ENCODE measurements at places on chromosomes 13 and 19.

DNA sequence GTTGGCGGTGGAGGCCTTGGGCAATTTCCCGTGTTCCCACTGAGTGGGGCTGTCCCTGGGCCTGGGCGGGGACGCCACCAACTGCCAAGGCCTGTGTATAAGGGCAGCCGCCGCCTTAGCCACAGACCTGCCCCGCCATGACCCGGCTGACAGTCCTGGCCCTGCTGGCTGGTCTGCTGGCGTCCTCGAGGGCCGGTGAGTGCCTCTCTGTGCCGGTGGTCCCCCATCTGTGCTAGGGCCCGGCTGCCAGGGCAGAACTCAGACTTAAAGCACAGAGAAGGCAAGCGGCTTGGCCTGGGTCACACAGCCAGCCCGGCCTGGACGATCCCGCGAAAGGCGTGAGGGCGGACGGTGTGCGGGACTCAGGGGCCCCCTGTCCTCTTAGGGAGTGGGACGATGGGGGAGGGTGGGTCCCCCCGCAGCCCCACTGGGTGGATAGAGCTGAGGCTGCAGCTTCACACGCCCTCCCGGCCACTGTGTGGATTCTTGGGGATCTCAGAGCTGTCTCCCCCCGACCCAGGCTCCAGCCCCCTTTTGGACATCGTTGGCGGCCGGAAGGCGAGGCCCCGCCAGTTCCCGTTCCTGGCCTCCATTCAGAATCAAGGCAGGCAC, at the start of gene AZU1:
Gene AZU1, plus strand, starts transcription at position 128 of the 612 bp plus-strand sequence. Its CDS starts 10 bp downstream, at position 138.
- DNase-seq, result no peak

DNA sequence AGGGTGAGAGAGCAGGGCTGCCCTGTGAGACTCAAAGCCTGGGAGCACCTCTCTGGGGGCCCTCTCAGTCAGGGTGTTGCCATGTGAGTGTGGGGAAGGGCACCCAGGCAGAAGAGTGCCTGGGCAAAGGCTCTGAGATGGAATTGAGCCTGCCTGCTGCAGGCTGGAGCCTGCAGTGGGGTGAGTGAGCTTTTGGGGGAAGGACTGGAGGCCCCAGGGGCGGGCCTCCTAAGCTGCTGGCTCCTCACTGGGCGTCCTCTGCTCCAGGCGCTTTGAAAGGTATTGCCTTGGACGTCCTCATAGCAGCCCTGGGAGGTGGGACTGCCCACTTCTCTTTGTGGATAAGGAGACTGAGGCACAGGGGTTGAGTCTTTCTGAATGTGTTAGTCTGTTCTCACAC, 60.3 kb downstream of the ARHGEF7 start:
- no peak for DNase-seq

- no peak for DNase-seq
These were observed 7.0 kb downstream of the SBNO2 start for GRCh38 chr19:1166872-1167573.

DNA sequence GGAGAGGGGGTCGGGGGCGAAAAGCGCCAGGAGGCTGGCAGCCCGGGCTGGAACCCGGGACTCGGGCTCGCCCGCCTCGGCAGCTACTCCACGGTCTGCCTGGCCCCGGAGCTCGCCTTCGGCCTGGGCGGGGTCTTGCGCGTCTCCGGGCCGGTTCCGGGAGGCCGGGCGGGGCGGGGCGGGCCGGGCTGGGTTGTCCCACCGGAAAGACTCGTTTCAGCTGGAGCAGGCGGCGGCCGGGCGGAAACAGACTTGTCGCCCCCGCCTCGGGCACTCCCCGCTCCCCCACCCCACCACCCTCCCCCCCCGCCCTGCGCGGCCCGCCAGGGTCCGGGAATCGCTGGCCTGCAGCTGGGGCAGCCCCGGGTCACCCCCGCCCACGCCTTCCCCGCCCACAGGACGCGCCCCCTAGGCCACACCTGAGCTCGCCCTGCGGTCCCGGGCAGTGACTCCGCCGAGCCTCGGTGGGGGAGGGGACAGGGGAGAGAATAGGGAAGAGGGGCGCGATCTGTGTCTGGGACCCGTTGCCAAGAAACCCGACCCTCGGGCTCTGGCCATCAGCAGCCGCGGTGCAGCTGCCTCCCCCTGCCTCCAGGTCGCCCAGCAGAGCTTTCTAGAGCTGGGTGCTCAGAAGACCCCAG, 109.4 kb downstream of the KCTD15 start:
- no peak for DNase-seq

DNA sequence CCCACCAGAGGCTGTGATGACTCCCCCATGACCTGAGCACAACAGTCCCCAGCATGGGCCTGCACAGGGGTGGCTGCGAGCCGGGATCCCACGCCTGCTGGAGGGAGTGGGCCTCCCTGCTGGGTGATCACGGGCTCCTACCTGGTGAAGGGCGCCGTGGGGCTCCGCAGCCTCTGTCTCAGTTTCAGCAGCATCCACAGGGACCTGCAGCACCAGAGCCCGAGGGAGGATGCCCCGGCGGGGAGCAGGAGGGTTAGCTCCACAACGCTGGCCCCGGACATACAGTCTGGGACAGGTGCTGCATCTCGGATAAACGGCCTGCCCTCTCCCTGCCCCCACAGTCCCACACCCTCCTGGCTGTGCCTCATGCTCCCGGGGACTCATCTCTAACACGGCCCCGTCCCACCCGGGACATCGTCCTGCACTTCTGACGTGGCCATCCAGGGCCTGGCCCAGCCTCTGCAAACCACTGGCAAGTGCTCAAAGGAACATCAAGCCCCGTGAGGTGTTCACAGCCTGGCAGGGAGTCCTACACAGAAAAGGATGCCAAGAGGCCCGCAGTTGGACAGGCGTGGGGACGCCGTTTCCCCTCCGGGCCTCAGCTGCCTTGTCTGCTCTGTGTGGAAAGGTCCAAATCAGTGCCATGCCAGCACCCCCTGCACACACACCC, 10.5 kb downstream of the PEX11G start:
- no peak for DNase-seq

- no peak for DNase-seq
These were observed 6.9 kb downstream of the THSD1 start for GRCh38 chr13:52399046-52399445.

- DNase-seq, result no peak
These were observed 14.5 kb upstream of the SIGLEC14 start for GRCh38 chr19:51660975-51661600.

DNA sequence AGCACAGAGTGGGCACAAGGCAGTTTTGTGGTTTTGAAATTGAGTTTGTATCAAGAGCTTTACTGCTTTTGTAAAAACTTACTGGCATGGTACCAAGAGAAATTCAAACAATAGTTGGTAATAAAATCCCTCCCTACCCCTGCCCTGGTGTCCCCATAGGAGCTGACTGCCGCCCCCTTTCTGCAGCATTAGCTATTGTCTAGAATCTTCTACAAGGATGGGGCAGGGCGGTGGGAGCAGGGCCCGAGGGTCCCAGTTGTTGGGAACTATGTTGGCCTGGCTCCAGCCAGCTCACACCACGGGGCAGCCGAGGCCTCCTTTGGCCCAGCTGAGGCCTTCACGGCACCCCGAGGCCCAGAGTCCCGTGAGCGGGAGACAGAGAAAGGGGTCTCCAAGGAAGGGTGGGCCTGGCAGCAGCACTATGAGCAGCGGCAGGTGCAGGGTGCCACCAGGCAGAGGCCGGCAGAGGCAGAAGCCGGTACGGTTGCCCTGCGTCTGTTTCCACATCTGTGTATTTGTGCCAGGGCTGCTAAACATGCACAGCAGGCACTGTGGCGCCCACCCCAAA, 57.9 kb downstream of the KDM4B start:
- DNase-seq, result no peak

GRCh38 chr13:106276876-106277275, 258.6 kb downstream of the EFNB2 start:
- DNase-seq, result no peak

GRCh38 chr13:50995854-50996253, 86.3 kb downstream of the RNASEH2B start:
- no peak for DNase-seq

DNA sequence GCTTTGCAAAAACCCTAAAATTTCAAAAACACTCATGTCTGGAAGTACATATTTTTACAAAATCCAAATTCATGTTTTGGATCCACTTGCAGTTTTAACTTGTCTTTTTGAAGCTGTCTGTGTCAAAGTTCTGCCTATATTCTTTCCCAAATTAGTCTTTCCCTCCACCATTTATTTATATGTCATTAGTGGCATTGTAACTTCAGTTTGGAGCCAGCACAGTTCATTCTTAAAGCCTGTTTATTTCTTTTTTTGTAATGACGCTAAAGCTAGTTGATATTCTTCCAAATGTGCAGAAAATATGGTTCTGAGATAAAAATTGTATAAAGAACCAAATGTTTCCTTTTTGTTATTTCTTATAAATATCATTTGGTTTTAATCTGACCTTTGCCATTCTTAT, 2039.3 kb downstream of the OLFM4 start:
- no peak for DNase-seq

- DNase-seq, result no peak
These were observed 34.3 kb downstream of the NAA16 start for GRCh38 chr13:41345165-41345913.

DNA sequence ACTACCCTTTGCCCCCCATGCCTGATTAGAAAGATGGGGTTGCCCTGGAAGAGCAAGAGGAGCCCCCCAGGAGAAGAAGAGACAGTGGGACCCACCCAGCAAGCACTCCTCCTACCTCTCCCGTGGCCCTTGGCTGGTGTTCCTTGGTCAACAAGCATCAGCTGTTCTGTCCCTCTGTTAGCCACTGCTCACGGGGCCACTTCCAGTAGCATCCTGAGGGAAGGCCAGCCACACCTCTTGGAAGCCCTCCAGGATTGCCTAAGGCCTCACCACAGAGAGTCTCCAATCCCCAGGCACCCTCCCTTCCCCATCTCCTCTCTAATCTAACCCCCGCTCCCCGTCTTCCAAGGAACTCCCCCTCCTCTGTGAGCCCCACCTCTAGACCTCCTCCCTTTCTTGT, 15.1 kb upstream of the DPP9 start:
- DNase-seq, result no peak

DNA sequence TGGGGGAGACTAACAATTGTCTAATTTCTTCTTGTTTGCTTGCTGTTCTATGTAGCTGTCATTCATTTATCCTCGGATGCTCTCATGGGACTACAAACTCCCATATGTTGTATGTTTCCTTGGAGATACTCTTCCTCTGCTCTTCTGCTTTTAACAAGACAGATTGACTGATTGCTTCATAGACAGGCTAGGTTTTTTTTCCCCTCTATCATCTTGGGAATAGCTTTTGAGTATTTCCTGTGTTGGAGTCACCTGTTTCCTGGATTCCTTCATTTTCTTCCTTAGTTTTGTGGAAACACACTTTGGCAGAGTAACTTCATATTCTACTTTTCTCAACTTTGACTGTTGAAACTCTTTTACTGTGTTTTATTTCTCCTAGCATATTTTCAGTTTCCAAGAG, 27.6 kb downstream of the EDNRB start:
- DNase-seq, result no peak

DNA sequence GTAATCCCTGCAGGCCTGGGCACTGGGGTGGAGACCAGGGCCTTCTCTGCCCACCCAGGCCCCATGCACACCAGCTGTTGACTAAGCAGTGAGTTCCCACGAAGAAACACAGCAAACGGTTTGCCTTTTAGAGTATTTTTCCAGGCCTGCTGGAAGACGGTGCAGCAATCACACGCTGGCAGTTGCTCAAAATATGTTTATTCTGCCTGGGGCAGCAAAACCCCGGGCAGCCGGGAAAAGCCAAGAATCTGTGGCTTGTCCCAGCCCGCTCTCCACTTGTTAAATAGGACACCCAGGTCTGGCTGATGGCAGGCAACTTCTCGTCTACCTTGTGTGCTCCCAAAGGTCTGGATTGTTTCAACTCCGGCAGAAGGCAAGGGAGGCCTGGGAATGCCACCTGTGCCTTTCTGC, 40.8 kb downstream of the GGACT start:
- DNase-seq, result no peak

DNA sequence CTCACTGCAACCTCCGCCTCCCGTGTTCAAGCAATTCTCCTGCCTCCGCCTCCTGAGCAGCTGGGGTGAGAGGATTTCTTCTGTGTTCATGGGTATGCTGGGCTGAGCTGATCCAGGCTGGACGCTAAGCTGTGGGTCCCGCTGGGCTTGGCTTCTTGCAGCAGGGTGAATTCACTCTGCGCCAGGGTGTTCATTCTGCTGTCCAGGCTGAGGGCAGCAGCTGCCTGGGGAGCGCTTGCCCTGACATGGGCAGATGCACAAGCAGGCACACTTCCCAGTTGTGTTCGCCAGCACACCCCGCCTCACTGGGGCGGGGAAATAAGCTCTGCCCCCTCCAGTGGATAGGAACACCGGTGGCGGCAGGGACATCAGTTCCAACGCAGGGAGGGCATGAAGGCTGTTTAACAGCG, 7.3 kb upstream of the INAFM1 start:
- no peak for DNase-seq

DNA sequence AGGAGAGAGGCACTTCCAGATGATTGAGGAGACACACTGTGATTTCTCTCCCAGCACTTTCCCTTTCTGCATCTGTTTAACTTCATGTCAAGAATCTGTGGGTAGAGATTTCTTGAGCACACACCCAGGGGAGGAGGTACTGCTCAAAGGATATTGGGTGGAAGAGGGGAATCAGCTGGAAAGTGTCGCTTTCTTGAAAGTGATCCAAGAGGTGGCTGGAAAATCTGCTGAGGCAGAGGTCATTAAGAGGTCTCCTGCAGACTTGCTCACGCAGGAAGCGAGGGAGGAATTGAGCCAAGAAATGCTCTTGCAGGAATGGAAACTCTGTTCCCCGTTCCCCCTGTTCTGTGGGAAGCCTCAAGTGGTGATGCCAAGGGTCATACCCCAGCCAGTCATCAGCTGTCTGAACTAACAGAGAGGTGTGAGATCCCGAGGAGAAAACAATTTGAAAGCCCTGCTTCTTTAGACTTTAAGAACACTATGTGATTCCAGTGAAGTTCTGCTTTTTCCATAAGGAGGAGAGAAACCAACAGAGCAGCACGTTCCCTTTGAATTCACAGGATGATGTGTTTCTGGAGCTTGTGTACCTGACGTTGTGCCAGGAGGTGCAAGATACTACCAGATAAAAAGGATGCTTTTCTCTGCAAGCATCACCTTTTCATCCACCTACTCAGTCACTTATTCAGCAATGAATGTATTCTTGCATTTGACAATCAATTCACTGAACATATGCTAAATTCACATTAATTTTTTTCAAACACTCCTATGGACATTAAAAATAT, 163.4 kb upstream of the GPR12 start:
- no peak for DNase-seq

DNA sequence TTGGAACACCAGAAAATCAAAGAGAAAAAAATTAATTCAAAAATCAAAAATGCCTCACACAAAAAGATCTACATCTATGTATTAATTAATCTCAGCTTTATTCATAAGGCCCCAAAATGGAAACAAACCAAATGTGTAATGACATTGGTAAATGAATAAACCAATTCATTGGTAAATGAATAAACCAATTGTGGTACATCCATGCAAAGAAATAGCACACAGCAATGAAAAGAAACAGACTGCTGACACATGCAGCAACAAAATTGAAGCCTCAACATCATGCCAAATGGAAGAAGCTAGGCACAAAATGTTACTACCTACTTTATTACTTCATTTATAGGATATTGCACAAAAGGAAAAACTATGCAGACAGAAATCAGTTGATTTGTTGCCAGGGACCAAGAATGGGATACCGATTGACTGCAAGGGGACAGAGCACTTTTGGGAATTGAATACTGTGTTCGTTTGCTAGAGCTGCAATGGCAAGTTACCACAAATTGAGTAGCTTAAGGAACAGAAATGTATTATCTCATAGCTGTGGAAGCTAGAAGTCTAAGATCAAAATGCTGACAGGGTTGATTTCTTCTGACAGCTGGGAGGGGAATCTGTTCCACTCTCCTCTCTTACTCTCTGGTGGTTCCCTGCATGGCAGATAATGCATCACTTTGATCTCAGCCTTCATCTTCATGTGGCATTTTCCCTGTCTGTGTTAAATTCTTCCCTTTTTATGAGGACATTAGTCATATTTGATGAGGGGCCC, 252.8 kb downstream of the RFC3 start:
- DNase-seq, result no peak

GRCh38 chr13:77698201-77699058, 943 bp downstream of the SLAIN1 start:
- DNase-seq, result peak; percentile 7

Data from stimulated activated CD8-positive, alpha-beta memory T cell treated with anti-CD3 and anti-CD28 coated beads, Interleukin-4, amount 100 ng/mL, for 1 hour (primary cell).